CD4-positive, alpha-beta memory T cell (primary cell): ENCODE measurements at places on chromosomes 16 and 17. TPM values are rescaled to one million over a fixed set of nuclear protein-coding genes. Genes with fewer than 3 reads are reported as not detected.
A peak's percentile ranks its signal among the peaks of the same experiment; 100 is the strongest.

DNA sequence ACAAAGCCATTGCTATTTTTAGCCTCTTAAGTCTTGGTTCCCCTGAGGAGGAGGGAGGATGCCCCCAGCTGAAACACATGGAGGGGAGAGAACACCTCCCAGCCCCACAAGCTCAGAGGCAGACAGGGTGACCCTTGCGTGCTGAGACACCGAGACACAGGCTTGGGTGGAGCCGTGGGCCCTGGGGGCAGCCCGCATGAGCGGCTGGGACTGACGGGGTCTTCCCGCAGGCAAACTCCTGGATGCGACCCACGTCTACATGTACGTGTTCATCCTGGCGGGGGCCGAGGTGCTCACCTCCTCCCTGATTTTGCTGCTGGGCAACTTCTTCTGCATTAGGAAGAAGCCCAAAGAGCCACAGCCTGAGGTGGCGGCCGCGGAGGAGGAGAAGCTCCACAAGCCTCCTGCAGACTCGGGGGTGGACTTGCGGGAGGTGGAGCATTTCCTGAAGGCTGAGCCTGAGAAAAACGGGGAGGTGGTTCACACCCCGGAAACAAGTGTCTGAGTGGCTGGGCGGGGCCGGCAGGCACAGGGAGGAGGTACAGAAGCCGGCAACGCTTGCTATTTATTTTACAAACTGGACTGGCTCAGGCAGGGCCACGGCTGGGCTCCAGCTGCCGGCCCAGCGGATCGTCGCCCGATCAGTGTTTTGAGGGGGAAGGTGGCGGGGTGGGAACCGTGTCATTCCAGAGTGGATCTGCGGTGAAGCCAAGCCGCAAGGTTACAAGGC, 9.8 kb downstream of the SLC16A3 start:
- peaks cover 16% of the 10 kb centered on the region for H3K36me3 ChIP-seq
- H3K4me1 ChIP-seq: peaks cover 68% of the 10 kb centered on the region
- H3K27ac ChIP-seq: peak overlapping the region; percentile 61
- peak; percentile 73 for DNase-seq
- no peaks in the 10 kb centered on the region for H3K27me3 ChIP-seq

- H3K27ac ChIP-seq: no peak overlapping the region
- no peaks in the 10 kb centered on the region for H3K4me1 ChIP-seq
- no peak for DNase-seq
- no peaks in the 10 kb centered on the region for H3K27me3 ChIP-seq
- no peak overlapping the region for H3K4me3 ChIP-seq
Measured at GRCh38 chr17:30858556-30859250, 26.9 kb downstream of the ATAD5 start.

DNA sequence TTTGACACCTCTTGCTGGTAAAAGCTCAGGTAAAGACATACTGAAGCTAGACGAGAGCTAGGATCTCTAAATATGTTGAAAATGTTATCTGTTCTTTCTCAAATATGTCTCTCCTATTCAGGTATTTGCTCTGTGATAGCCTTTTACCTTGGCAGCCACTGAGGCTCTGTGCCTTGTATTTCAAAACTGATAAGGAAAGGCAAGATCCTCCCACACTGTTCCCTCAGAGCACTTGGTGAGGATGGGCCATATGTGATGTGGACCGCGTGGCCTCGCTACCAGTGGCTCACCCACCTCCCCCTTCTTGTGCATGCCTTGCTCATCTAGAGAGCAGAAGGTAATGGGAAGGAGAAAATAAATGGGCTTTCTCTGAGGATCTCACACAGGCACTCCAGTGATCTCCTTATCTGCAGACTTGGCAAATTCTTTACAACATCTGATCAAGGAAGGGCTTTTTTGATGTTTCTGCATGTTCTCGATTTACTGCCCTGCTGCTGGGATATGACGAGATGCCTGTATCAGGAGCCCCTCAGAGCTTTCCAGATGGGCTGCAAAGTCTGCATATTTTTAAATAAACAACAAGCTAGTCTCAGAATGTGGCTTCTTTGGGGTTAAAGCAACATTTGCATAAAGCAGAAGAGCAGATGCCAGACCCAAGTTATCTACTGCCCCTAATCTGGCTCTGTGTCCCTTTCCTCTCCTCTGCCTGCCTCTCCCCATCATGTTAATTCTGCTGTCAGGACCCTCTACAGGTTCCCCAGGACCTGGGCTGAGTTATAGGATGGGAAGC, 16.9 kb downstream of the HOXB1 start:
- peaks cover 21% of the 10 kb centered on the region for H3K4me1 ChIP-seq
- no peak overlapping the region for H3K4me3 ChIP-seq
- H3K27me3 ChIP-seq: no peaks in the 10 kb centered on the region
- no peak overlapping the region for H3K27ac ChIP-seq

The TSPAN10 gene
- total RNA-seq: 1.2 TPM

The FLII gene
- 344 TPM for total RNA-seq
